Stimulated activated CD4-positive, alpha-beta T cell treated with anti-CD3 and anti-CD28 coated beads, Interleukin-1b, Interleukin-23, amount 100 ng/mL, for 4 hours (primary cell): ENCODE measurements at places on chromosomes 16 and 17.

DNA sequence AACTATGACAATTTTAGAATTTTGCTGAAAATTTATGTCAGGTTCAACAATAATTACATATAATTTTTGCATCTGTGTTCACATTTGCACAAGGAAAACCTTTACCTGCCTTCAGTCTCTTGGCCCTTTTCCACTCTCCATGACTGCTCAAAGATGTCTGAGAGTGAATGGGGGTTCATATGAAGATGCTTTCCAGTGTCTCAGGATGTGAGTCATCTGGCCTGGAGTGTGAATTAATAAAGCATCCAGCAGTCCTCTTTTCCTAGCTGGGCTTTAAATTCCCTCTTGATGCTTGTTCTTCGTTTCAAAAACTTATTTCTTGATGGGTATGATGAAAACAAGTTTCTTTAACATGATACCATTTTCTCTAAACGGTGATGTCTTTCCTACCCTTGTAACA lies 99.9 kb downstream of the CDK5R1 start:
- no peak for DNase-seq

DNA sequence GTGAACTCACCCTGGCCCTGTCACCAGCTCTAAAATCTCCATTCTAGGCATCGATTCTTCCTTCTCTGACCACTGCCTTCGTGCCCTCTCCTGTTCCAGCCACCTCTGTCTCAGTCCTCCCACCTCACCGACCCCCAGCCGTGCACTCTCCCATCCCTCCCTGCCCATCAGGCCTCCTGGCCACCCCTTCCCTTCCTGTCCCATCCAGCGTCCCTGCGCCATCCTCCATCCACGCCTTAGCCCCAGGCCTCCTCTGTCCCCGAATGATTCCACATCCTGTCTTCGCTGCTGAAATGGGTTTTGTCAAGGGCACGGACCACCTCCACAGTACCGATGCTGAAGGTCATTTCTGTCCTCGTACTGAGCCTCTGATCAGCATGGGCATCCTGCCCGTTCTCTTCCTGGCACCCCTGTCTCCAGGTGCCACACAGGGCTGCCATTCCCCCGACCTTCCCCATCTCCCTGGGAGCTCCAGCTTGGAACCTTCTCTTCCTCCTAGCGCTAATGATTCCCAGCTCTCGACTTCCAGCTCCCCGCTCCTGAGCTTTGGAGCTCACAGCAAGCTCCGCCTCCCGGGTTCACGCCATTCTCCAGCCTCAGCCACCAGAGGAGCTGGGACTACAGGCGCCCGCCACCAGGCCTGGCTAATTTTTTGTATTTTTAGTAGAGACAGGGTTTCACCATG lies 2.6 kb downstream of the TRIM65 start:
- DNase-seq: no peak

DNA sequence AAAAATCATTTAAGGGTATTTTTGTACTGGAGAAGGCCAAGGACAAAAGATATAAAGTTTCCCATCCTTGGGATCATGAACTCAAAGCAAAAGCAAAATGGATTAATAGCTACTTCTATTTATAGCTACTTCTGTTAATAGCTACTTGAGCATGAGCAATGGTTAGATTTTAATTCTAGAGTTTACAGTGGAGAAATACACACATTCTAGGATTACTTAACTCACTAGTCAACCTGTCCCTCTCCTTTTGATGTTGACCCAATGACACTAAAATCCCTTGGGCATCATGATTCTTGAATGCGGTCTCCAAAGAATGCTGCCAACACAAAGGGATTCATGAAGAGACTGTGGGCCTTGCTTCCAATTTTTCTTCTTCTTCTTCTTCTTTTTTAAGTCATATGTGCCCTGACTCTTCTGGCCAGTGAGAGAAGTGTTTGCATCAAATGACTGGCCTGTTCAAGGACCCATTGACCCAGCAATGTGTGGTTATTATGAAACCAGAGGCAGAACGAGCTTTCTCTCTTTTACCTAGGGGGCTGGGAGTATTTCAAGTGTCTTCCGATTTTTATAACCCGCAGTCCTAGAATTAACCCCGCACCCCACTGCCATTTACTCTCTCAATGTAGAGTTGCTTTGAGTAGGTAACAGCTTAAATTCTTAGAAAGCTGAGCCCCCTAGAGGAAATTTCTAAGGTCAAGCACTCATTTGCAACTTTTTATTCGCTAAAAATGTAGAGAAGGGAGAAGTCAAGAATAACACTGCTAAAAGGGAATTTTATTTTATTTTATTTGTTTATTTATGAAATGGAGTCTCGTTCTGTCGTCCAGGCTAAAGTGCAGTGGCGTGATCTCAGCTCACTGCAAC lies 34.6 kb downstream of the OTOA start:
- no peak for DNase-seq

DNA sequence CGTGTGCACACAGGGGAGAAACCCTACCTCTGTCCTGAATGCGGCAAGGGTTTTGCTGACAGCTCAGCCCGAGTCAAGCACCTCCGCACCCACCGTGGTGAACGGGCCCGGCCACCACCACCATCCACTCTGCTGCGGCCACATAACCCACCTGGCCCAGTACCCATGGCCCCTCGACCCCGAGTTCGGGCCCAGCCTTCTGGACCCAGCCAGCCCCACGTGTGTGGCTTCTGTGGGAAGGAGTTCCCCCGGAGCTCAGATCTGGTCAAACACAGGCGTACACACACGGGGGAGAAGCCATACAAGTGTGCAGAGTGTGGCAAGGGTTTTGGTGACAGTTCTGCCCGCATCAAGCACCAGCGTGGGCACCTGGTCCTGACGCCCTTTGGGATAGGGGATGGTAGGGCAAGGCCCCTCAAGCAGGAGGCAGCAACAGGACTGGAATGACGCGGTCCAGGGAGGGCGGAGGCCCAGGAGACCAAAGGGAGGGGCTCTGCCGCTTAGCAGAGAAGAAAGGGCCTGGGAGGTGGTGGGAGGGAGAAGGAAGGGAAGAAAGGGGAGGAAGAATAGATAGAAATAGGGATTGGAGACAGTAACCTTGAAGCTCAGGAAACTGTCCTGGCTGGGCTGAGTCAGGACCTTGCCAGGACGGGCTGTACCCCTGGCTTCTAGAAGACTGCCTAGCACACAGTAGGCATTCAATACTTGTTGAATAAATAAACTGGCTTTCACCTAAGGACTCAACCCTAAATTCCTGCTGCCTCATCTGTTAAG lies 3.6 kb downstream of the ZNF48 start:
- DNase-seq: no peak

GRCh38 chr16:87687126-87687910 lies 78.5 kb downstream of the KLHDC4 start:
- DNase-seq: no peak

DNA sequence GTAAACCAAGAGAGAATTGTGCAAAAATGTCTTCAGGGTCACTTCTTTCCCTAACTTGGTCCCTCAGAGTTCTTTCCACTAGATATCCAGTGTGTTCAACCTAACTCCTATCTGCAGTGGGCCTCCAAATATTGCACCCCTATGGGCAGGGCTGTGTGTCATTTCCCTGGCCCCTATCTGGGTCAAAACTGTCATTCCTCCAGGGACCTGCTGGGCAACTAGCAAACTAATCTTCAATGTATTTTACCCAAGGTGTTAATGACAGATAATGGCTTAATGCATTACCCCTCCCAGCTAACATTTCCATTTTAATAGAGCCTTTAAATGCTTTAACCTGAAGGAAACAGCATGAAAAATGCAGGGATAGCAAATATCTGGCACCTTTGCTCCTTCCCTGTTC lies 25.8 kb upstream of the SKAP1 start:
- DNase-seq: no peak

GRCh38 chr17:74579900-74580299 lies 12.2 kb downstream of the CD300LD start:
- DNase-seq: no peak

DNA sequence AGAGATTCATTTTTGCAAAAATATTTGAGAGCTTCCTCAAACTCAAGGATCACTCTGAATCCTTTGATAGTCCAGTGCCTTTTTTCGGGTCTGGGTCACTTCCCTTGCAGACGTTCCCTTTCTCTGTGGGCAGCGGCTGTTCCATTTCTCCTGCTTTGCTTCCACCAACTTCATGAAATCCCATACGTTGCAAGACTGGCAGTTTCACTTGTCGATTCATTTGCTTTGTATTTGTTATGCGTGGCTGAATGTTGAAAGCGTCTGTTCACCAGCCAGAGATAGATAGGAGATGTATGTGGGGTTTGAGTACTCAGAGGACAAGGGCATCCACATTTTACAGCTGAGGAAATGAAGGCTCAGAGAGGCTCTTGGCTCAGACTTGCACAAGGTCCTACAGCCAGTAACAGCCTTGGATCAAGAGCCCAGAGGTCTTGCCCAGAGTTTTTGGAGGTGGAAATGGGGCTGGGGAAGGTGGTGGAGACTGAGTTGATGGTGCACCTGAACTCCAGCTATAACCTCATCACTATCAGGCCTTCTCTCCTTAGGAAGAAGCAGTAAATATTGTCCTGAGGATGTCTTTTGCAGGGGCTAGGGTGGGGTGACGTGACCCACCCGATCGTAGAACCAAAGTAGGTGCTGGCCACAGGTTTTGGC lies 1.3 kb upstream of the CCDC102A start:
- DNase-seq: no peak

GRCh38 chr16:19274165-19274797 lies 11.2 kb upstream of the CLEC19A start:
- DNase-seq: no peak

GRCh38 chr16:54703339-54703738 lies 227.3 kb upstream of the IRX5 start:
- DNase-seq: no peak

GRCh38 chr16:28473714-28474265 lies 1.7 kb upstream of the NPIPB7 start:
- DNase-seq: no peak

- no peak for DNase-seq
Measured at GRCh38 chr16:19525385-19525723, 1.6 kb downstream of the CCP110 start.
